GM23248 (cell line): ENCODE measurements at places on chromosomes 16 and 17. TPM values are rescaled to one million over a fixed set of nuclear protein-coding genes. Genes with fewer than 3 reads are reported as not detected.

DNA sequence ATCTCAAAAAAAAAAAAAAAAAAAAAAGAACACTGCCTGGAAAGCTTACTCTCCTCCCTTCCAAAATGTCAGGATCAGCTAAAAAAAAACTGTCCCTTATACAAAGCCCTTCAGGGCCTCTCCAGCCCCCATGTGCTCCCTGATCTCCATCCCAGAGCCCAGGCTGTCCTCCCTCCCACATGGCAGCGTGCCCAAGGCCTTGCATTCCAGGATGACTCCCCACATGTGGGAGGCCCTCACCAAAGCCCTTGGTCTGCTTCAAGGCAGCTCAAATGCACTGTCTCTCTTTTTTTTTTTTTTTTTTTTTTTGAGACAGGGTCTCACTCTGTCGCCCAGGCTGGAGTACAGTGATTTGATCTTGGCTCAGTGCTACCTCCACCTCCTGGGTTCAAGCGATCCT is 2.3 kb downstream of the FDXR start:
- peak; percentile 73 for DNase-seq

DNA sequence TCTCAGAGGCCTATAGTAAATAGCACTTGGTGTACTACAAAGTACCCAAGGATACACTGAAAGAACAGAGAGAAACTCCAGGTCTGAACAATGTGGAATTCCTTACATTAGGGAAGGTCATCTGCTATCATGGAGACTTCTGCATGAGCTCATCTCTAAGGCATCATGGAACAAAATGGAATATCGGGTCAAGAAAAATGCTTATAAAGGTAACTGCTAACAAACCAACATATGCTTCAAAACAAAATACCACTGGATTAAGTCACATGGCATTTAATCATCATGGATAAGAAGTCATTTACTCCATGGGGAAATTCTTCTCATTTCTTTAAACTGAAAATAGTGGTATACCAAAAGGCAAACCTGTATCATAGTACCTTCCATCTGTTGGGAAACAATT is 34.2 kb downstream of the TXNDC11 start:
- peak; percentile 42 for DNase-seq

SPATA32 gene
- polyA plus RNA-seq: not detected in 2 replicates

DNA sequence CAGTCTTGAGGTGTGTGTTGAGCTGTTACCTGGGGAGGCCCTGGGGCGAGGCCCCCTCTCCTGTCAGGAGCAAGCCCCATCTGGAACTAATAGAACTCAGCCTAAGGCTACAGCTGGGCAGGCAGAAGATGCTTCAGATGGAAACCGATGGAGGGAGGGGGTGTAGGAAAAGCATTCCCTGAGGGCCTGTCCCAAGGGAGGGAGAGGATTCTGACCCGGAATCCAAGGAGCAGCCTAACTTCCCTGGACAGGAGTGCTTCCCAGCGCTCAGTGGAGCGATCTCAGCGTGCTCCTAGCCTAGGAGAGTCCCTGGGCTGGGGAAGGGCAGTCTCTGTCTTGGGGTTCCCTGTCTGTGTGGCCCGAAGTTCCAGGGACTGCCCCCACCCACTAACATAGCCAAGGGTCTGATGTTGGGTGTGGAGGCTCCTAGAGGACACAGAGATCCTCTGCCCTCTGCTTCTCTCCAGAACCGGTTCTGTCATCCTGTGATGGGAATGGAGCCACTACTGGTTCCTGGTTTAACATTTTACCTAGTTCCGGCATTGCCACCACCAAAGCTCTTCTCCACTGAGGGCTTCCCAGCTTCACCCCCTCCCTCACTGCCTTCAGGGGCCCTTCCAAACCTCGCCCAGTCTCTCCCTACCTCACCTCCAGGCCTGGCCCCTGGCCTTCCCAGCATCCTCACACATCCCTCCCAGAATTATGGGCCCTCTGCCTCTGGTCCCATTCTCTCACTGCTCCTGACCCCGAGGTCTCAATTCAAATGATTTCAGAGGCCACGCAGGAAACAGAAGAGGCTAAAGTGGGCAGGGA is 58.7 kb downstream of the RTN4RL1 start:
- DNase-seq: no peak

PROCA1 gene
- 0.41 and 0.44 TPM in 2 replicates for polyA plus RNA-seq

MYO15A gene
- 0.70 and 0.90 TPM in 2 replicates for polyA plus RNA-seq

GRCh38 chr17:70848785-70849184 is 679.5 kb downstream of the KCNJ2 start:
- DNase-seq: peak; percentile 37

- peak; percentile 47 for DNase-seq
These were observed 2.2 kb downstream of the PLCD3 start for GRCh38 chr17:45129940-45130680.

PLEKHM1 gene
- polyA plus RNA-seq: 15.3 and 18.6 TPM in 2 replicates

DNA sequence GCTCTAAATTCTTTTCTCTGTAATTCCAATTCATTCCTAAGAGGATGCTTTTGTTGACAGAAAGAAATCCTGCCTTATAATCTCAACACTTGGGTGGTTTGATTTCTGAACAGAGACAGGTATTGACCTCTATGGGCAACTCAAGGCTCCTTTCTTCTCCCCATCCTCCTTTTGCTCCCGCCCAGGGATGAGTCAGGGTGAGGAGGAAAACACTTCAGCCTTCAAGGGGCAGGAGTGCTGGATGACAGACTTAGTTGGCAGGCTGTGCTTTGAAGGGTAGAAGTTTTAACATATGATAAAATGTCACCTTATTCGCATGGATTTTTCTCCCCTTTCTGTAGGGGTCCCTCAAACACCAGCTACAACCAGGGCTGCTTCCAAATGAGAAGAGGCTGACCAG is 16.7 kb upstream of the TOM1L1 start:
- DNase-seq: no peak

- no peak for DNase-seq
These were observed 40.1 kb upstream of the ZFP90 start for GRCh38 chr16:68499006-68499405.

RASL10B gene
- polyA plus RNA-seq: 0.08 and 0.11 TPM in 2 replicates

GNG13 gene
- not detected in 2 replicates for polyA plus RNA-seq

GRCh38 chr17:76696763-76697701 is 13.7 kb downstream of the MXRA7 start:
- DNase-seq: peak; percentile 84

DNA sequence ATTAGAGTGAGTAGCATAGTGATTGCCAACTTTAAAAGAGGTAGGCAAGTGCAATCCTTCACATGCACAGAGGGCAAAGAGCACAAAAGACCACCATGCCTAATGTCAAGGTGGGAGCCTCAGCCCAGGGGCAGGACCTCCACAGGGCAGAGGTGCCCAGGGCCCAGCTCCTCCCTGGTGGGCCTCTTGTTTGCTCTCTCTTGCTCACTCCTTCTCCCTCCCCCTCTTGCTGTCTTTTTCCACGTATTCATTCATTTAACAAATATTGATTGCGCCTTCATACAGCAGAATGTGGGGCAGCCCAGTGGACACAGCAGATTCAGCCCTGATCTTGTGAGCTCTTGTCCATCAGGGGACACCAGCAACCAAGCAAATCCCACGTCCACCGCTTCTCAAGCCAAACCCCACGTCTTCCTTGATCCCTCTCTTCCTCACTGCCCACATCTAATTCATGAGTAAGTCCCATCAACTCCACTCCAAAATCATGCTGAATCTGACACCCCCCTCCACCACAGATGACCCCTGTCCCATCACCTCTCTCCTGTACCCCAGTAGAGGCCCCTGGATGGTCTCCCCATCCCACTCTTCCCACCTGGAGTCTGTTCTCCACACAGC is 44.1 kb upstream of the RPL38 start:
- DNase-seq: no peak

DNA sequence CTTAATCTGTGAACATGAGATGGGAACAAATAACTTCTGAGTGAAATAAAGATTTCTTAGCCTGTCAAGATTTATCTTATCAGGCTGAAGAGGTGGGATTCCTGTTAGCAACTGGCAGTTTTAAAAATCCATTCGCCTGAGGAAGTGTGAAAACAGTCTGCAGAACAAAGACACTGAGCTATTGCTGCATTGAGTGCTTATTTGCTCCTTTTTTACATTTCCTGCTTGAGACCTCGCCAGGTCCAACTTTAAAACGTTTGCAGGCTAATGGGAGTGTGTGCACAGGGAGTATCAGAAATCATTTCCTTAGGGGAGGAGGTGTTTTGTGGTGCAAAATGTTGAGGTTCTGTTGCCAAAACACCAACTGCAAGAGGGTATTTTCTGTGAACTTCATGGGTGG is 957.8 kb upstream of the RBFOX1 start:
- no peak for DNase-seq

DNA sequence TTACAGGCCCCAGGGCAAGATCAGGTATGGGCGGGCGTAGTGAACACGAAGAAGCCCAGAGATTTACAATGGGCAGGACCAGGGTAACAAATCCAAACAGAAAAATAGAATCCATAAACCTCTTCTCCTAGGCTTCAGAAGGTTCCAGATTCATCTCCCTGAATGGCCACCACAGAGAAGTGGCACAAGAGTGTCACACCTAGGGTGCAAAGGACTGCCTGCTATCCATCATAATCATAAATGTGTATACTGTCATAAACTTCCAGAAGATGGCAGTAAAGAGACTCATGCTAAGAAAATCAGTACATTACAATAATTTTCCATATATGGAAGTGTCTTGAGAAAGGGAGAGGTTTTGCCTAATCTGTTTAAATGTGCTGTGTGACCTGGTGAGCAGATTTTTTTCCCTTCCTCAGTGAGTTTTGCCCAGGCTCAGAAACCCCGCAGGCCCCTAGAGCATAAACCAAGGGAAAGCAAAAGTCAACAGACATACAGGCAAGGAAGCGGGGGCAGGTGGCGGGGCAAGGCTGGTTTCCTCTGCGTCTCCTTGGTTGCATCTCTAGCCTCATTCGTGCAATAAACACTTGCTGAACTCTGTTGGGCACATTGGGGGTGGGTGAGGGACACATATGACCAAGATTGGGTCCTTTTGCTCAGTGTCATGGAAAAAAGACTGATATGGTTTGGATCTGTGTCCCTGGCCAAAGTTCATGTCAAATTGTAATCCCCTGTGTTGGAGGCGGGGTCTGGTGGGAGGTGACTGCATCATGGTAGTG is 92.0 kb upstream of the CDH5 start:
- DNase-seq: peak; percentile 57

- no peak for DNase-seq
These were observed 17.5 kb downstream of the ABHD15 start for GRCh38 chr17:29549177-29549923.

DNA sequence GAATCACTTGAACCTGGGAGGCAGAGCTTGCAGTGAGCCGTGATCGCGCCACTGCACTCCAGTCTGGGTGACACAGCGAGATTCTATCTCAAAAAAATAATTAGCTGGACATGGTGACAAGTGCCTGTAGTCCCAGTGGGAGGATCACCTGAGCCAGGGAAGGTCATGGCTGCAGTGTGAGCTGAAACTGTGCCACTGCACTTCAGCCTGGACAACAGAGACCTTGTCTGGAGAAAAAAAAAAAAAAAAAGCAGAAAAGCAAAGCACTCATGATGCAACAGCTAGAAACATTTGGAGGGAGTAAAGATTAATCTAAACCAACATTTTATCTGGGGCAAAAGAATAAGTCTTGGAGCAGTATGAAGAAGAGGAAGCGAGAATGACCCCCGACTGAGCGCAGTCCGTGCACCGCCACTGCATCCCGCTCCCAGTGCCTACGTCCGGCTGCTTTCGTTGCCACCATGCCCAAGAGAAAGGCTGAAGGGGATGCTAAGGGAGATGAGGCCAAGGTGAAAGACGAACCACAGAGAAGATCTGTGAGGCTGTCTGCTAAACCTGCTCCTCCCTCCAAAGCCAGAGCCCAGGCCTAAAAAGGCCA is 8.2 kb downstream of the PRPSAP1 start:
- DNase-seq: peak; percentile 20

DNA sequence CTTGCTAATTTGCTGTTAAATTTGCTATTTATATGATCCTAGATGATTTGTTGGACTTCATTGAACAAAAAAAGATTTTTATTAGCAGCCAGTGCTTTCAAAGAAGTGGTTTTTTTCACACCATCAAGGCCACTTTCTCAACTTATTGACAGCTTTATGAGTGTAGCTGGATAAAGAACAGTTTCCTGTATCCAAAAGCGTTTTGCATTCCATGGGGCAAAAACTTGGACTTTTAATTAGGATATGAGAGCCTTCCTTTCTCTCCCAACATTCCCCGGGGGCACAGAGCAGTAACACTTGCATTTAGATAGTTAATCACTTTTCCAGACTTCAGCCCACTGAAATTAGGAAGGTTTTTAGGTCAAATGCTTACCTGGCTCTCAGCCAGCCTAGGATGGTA is 177.1 kb upstream of the ELAC2 start:
- no peak for DNase-seq

DNA sequence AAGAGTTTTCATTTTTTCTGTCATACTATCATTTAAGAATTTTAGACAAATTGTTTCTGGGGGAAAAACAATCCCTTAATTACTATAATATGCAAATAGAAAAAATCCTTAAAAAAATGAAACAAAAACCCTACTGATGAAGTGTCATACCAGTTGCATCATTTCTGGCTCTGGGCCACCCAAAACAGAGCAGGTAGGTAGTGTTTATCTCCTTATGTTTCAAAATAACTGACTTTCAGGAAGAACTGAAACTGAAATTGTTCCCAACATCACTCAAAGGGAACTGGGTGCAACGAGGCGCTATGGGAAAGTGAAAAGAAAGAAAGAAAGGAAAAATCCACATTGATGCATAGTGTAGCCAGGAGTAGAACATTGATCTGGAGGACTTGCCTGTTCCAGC is 653.1 kb upstream of the SOX9 start:
- no peak for DNase-seq

DNA sequence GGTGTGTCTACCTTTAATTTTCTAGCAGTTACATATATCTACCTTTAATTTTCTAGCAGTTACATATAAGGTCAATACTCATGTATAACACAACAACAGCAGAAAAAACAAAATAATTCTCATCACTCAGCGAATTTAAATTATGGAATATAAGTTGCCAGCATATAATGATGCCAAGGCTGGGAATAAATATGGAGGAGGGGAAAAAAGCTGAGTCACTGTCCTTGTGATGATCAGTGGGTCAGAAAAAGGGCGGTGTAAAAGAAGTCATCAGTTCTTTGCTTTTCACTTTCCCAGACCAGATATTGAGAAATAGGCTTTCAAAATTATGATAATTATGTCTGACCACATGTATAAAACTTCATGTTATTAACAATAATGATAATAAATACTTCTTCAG is 1471.7 kb downstream of the CDH8 start:
- no peak for DNase-seq

- peak; percentile 19 for DNase-seq
These were observed 172.5 kb upstream of the FOXF1 start for GRCh38 chr16:86337581-86338402.

SCN4A gene
- polyA plus RNA-seq: not detected in 2 replicates

DCTPP1 gene
- 45.7 and 47.3 TPM in 2 replicates for polyA plus RNA-seq

DNA sequence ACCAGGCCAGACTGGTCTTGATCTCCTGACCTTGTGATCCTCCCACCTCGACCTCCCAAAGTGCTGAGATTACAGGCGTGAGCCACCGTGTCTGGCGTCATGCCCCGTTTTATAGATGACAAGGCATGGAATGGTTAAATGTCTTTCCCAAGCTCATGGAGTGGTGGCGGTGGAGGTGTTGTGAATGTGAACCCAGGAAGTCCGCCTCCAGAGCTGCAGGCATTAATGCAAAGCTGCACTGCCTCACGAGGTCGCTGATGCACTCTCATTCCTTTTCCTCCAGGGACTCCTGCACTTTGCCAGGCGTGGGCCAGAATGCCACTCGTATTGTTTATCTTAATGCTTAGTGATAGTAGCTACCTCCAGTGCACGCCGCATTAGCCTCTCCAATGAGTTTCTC is 149.6 kb downstream of the WWOX start:
- DNase-seq: no peak

KCNJ18 gene
- polyA plus RNA-seq: not detected in 2 replicates

GRCh38 chr16:48542966-48543365 is 67.0 kb downstream of the N4BP1 start:
- DNase-seq: no peak
